ENCODE measurements at places on chromosomes 4 and X.

DNA sequence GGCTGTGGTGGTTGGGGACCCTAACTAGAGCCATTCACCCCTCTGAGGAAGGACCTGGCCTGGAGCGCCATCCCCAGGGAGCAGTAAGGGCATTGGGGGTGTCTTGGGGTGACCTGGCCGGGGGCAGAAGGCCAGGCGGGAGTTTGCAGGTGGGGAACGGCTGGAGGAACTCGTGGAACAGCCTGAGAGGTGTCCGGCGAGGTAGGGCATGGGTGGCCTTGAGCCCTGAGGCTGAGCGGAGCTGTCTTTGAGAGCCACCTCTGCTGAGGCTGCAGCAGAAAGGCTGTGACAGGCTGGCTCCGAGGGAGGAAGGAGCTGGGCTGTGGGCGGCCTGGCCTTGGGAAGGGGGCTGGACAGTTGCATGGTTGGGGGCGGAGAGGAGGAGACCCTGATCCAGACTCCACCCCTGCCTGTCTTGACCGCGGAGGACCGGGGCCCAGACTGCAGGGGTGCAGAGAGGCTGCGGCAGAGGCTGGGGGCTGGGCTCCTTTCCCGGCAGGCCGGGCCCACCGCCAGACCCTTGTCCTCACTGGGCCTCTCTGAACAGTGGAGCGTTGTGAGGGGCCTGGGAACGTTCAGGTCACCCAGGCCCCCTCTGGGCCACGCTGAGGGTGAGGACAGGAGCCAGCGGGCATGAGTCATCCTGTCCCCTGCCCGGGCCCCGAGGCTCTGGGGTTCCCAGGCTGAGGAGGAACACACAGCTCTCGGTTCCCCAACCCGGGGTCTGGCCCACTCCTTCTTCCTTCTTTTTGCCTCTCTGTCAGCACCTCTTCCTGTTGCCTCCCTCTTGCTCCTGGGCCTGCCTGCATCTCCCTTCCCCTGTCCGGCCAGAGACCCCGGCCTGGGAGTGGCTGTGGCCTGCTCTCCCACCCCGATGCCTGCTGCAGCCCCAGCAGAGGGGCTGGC, 8.1 kb downstream of the SH3BP2 start:
- DNase-seq: no peak

- no peak for DNase-seq
Measured at GRCh38 chr4:25860586-25861279, 2.1 kb downstream of the SEL1L3 start.

GRCh38 chr4:88196013-88196365, 37.5 kb upstream of the ABCG2 start:
- DNase-seq: no peak

DNA sequence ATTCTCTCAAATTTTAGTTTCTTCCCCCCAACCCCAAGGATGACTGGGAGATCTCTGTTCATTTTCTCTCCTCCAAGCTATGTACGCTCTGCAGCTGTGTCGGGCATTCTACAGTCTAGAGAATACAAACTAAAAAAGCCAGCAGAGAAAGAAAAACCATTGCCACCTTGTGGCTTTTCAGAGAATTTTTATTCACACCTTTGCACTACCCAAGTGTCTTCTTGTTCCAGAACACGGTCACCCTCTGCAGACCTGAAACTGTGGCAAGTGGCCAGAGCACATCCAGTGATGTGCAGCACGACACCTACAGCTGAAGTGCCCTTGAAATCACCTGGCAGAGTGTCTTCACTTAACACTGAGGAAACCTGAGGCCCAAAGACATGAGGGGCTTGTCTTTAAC, 68.6 kb downstream of the CHST7 start:
- peak; percentile 9 for DNase-seq

GRCh38 chr4:26384380-26385057, 63.7 kb downstream of the RBPJ start:
- no peak for DNase-seq

DNA sequence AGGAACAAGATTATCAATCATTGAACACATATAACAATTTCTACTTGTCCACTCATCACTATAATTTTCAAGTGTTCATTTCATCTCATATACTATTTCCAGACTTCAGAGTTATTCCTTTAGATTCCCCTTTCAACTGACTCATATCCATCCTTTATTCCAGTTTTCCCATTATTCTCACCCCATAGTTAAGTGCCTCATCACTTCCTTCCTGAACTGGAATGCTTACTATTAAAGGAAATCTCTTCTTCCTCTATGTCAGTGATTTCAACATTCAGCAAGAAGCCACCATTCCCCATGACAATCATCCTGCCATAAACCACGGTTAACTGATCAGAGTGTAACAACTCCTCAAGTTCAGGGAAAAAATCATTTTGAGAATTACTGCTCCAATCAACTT, 198.9 kb downstream of the FBXO8 start:
- no peak for DNase-seq

- no peak for DNase-seq
Measured at GRCh38 chr4:36610628-36611027, 329.2 kb downstream of the DTHD1 start.

GRCh38 chr4:138405466-138405891, 163.3 kb upstream of the SLC7A11 start:
- DNase-seq: no peak

DNA sequence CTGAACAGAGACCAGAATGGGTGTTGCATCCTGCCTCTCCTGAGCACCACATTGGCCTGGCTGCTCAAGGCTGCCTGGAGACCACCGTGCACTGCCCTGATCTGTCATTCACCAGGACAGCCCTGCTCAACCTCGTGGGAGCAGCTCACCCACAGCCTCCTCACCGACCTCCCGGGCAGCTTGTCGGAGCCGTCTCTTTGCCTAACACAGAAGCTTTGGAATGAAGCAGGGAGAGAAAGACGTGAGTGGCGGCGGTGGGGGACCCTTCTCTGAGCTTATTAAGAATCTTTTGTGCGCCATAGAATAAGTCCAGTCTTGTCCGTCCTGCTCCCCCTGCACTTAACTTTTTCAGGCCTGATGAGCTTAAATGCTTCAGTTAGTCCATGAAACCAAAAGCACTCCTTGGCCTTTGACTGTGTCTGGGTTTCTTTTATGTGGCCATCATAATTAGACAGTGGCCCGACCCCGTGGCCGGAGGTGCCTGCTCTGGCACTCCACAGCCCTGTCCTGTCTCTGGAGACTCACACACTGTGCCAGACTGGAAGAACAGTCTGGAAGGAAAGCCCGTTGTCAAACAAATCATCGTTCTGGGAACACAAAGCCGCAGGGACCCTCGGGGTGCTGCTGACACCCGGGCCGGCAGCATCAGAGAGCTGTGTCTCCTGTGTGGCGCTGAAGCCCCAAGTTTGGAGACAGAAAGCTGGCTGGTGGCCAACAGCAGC, 192.8 kb downstream of the BCOR start:
- DNase-seq: no peak

DNA sequence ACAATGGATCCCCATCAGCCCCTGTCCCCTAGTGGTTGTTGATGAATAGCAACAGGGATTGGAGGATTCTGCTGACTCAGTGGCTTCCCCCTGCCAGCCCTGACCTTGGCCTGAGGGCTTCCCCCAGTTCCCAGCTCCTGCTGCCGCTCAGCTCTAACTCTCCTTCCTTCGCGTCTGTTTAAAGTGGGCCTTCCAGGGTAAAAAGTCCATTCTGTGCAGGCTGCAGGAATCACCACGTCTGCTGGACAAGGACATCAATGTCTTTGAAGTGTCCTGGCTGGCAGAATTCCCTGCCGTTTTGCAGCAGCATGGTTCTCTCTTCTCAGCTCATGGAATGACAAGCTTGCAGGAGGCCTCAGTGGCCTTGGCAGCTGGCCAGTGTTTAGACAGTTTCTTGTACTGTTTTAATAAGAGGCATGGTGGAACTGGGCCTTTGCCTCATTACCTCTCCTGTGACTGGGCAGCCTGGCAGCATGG, 152.5 kb upstream of the STX18 start:
- no peak for DNase-seq

All from KG1 (cell line).